ENCODE measurements at places on chromosomes 4 and X. TPM values are rescaled to one million over a fixed set of nuclear protein-coding genes. Genes with fewer than 3 reads are reported as not detected.
A peak's percentile ranks its signal among the peaks of the same experiment; 100 is the strongest.

GRCh38 chrX:15675490-15675921 lies 10.9 kb upstream of the CLTRN start:
- DNase-seq = no peak
- peak overlapping the region; percentile 100 for H3K4me3 ChIP-seq
- no peaks in the 10 kb centered on the region for H3K27me3 ChIP-seq
- no peaks in the 10 kb centered on the region for H3K36me3 ChIP-seq
- H3K4me1 ChIP-seq = no peaks in the 10 kb centered on the region

Gene ADGRG2
- under 0.01 TPM for total RNA-seq

Gene NALF2
- not detected for total RNA-seq

DNA sequence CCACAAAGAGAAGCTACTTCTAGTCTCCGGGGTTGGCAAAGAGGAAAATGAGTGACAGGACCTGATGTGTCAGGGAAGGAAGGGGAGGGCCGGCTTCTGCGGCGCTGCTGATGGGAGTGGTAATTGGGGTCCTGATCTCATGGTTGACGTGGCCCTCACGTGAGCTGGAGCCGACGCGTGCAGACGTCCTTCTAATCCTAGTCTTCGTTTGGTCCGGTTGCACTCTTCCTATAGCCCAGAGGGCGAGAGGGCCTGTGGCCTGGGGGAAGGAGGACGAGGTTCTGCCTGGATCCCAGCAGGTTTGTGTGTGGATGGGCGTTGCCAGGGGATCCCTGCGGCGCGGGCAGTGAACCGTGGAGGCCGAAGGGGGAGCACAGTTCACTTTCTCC lies at the start of gene ARMCX1:
TSS of gene ARMCX1 (plus strand) at position 186 of the 389 bp plus-strand sequence. CDS start 2,384 bp downstream, outside the sequence.
- H3K27ac ChIP-seq = peak within 1 kb of the TSS; percentile 93
- no peaks in the 10 kb centered on the region for H3K4me1 ChIP-seq
- DNase-seq = peak; percentile 74
- no peaks in the 10 kb centered on the region for H3K27me3 ChIP-seq
- peak within 1 kb of the TSS; percentile 61 for H3K4me3 ChIP-seq
- no peaks in the 10 kb centered on the region for H3K36me3 ChIP-seq

- H3K36me3 ChIP-seq = no peaks in the 10 kb centered on the region
- no peak overlapping the region for H3K4me3 ChIP-seq
- DNase-seq = no peak
- H3K27me3 ChIP-seq = no peaks in the 10 kb centered on the region
Measured at GRCh38 chr4:13515268-13515667, 29.0 kb downstream of the NKX3-2 start.

GRCh38 chr4:76306882-76307659 lies 538 bp downstream of the STBD1 start:
- H3K27me3 ChIP-seq = no peaks in the 10 kb centered on the region
- H3K4me1 ChIP-seq = peaks cover 10% of the 10 kb centered on the region
- peak overlapping the region; percentile 81 for H3K27ac ChIP-seq
- peak; percentile 50 for DNase-seq

- no peak overlapping the region for H3K4me3 ChIP-seq
- DNase-seq = no peak
- no peaks in the 10 kb centered on the region for H3K36me3 ChIP-seq
Measured at GRCh38 chrX:15207994-15208393, 61.9 kb downstream of the ASB9 start.

Gene MMAA
- 2.3 TPM for total RNA-seq

GRCh38 chr4:95410387-95410977 lies 138.3 kb downstream of the UNC5C start:
- no peaks in the 10 kb centered on the region for H3K36me3 ChIP-seq
- DNase-seq = no peak
- no peaks in the 10 kb centered on the region for H3K27me3 ChIP-seq
- no peaks in the 10 kb centered on the region for H3K4me1 ChIP-seq

Gene CSAG1
- not detected for total RNA-seq

Gene MAGEB17
- not detected for total RNA-seq

Gene CXorf51A
- not detected for total RNA-seq

Gene RHOXF2B
- not detected for total RNA-seq

Data from fibroblast of lung (primary cell).